Activated T-cell treated with anti-CD3 and anti-CD28 coated beads for 1 hour (primary cell): ENCODE measurements at places on chromosomes 12 and 14.

- DNase-seq = no peak
Measured at GRCh38 chr14:57352396-57353170, 37.8 kb upstream of the NAA30 start.

DNA sequence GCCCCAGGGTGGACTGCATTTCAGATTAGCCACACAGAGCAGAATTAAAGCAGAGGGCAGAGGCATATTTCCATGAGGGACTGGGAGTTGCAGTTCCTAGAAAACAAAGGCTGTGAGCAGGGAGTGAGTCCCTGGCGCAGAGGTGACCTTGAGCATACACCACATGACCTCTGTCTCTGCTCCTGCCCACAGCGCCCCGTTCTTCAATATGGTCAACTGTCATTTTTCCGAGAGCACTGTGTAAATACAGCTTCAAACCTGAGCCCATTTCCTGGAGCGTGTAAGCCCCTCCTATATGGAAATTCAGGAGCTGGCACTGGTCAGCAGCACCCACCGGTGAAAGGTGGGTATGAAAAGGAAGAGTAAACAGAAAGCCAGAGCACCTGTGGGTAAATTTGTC, 192.2 kb upstream of the PELI2 start:
- DNase-seq = no peak

DNA sequence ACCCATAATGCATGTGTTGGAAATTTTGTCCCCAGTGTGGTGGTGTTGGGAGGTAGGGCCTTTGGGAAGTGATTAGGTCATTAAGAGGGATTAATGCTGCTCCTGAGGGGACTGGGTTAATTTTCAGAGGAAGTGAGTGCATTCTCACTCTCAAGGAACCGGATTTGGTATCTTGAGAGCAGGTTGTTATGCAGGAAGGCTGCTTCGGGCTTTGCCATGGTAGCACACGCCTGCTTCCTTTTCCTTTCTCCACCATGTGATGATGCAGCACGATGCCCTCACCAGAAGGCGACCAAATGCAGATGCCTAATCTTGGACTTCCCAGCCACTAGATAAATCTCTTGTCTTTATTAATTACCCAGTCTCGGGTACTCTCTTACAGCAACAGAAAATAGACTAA, 257.1 kb downstream of the SSPN start:
- DNase-seq = no peak

GRCh38 chr14:78863143-78863542, 693.0 kb downstream of the NRXN3 start:
- DNase-seq = no peak

GRCh38 chr14:96038558-96038919, 623 bp upstream of the C14orf132 start:
- DNase-seq = no peak

GRCh38 chr14:55277972-55278740, 6.9 kb downstream of the FBXO34 start:
- no peak for DNase-seq

DNA sequence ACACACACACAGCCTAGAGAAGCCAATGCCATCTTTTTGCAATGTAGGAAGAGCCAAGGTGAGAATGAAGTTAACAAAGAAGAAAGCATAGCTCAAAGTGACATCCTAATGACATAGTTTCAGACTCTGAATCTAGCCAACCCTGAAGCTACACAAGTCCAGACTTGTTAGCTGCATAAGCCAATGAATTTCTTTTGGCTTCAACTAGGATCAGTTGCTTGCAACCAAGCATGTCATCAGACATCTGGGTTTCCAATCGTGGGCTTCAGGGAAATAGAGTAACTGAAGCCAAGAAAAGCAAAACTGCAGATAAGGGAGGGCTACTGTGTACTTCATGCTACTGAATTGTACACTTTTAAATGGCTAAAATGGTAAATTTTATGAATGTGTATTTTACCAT, 4.4 kb upstream of the GPHN start:
- no peak for DNase-seq
